ENCODE measurements at places on chromosomes 2 and 18.

DNA sequence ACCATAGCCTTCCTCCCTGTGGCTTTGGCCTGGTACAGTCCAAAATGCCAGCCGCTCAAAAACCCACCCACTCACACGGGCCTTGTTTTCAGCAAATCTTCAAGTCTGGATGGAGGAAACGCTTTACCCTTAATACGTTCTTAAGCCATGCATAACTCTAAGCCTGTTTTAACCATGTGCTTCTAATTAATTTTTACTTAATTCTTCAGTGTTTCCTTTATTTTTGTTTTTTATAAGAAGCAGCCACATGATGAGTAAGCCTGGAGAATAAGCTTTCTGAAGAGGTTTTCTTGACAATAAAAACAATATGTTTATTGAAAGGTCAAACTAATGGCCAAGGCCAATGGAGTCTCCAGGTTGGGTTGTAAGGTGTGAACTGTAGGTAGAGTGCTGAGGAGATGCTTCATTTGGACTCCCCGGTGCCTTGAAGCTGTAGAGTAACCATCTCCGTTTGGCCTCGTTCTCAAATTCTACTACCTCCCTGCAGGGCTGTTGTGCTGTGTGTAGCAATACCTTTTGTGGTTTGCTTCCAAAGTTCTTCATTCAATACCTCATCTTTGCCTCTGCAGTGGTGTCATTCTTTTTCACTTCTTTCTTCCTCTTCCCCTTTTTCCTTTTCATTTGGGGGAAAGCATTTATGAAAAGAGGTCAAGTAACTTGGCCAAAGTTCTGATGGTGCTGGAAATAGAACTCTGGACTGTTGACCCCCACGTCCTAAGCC is 113.7 kb downstream of the PRKCE start:
- DNase-seq: no peak

DNA sequence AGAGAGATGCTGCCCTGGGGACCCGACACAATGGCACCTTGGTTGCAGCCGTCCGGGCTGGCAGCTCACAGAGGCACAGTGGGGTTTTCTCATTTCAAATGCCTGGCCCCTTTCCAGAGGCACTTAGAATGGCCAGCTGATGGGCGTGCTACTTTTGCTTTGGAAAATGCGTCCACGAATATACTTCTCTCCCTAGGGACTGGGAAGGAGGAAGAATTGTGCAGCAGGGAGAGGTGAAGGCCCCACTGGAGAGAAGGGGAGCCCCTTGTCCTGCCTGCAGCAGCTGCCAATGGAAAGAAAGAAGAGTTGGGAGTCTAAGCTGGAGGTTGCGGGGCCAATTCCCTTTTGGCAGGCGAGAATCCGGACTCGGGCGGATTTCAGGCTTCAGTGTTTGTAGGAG is 1.1 kb upstream of the MAL start:
- DNase-seq: no peak

- DNase-seq: no peak
These were observed 46.2 kb downstream of the WDR75 start for GRCh38 chr2:189487283-189488007.

- DNase-seq: no peak
These were observed 1090.8 kb downstream of the BCL11A start for GRCh38 chr2:59462422-59463197.

- no peak for DNase-seq
These were observed 272.5 kb upstream of the PXDN start for GRCh38 chr2:2016651-2017311.

GRCh38 chr2:16019060-16019480 is 78.7 kb downstream of the MYCN start:
- DNase-seq: no peak

- peak; percentile 41 for DNase-seq
These were observed 124.1 kb downstream of the MMADHC start for GRCh38 chr2:149463328-149464002.

- no peak for DNase-seq
These were observed 38.5 kb upstream of the B3GNT7 start for GRCh38 chr2:231357048-231357447.

- DNase-seq: peak; percentile 15
These were observed 295.3 kb upstream of the EPAS1 start for GRCh38 chr2:46001741-46002506.

GRCh38 chr2:64295326-64296139 is 151.3 kb upstream of the PELI1 start:
- DNase-seq: no peak

DNA sequence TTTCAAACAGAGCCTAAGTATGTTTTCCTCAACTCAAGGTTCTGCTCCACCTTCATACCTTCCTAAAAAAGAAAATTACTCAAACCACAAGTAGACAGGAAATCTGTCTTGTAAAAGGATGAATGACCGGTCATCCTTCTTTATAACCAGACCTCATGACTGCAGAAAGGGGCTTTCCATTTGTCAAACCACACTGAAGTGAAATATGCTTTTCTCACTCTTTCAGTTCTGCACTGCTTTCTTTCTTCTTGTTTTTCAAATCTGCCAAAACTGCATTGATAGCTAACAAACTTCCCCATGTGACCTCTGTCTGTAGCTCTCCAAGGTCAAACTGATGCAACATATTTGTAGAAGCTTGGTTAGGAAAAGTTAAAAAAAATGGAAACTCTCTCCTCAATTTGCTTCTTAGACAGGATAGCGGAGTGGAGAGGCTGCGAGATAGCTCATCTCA is 308.9 kb upstream of the CCDC68 start:
- DNase-seq: no peak

GRCh38 chr18:69898241-69898861 is 49.3 kb downstream of the CD226 start:
- DNase-seq: no peak

DNA sequence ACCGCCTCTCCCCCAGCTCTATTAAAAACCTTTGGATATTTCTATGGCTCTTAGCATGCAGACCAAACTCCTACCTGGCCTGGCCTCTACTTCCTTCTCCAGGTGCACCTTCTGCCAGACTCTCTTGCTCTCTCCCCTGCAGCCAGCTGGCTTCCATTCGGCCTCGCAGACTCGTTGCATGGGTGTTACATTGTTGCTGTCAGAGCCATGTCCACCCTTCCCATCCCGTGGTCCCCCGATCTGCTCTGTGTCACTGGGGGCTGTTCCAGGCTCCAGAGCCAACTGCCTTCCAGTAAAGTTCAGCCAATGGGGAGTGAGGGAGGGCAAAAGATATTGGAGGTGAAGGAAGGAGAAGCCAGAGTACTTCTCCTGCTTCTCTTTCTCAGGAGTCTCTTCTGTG is 112.5 kb upstream of the LGALSL start:
- no peak for DNase-seq

GRCh38 chr18:63321291-63321690 is 1.7 kb upstream of the BCL2 start:
- DNase-seq: no peak

GRCh38 chr2:212998626-212999359 is 152.6 kb downstream of the IKZF2 start:
- DNase-seq: peak; percentile 20

DNA sequence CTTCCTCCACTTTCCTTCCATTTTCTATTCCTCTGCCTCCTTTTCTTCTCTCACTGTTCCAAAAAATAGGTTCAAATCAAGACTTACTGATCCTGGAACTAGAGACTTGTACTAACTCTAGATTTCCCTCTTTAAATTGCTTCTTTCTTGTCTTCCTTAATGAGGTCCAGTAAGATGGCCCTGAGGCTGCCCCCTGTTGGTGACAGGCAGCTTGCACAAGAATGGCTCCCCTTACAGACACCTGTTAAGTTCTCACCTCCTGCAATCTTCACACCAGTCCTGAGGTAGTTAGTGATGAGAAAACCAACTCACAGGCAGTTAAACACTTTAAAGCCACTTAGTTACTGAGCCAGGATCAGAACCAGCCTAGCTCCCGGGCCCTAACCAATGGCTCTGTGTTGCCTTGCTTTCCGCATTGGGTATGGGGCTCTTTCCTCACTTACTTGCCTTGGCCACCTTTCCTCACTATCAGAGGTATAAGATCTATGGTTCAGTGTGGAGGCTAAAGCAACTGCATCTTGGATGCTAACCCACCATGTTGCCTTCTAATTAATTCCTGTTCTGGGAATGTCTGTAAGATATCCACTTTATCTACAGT is 130.6 kb downstream of the AKAIN1 start:
- no peak for DNase-seq

DNA sequence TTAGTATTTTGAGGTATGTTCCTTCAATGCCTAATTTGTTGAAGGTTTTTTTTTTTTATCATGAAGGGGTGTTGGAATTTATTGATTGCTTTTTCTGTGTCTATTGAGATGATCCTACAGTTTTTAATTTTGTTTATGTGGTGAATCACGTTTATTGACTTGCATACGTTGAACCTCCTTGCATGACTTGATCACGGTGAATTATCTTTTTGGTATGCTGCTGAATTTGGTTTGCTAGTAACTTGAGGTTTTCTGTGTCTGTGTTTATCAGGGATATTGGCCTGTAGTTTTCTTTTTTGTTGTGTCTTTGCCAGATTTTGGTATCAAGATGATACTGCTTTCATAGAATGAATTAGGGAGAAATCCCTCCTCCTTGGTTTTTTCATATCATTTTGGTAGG is 23.9 kb downstream of the CLIP4 start:
- DNase-seq: peak; percentile 77

DNA sequence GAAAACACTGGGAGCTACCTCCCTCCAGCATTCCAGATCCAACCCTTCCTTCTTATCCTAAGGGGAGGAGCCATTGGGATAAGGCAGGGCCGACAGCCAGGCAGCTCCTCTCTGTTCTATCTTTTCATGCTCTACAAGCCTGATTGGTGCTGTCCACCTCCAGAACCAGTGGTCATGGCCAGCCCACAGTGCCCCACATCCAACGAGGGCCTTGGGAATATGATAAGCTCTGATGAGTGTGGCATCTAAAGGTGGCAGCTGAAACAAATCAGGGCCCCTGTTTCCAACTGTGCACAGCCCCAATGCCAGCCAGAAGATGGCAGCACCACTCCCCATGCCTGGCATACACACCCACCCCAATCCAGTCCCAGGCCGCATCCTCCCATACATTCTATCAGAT is 329.3 kb downstream of the C1D start:
- DNase-seq: peak; percentile 48

- no peak for DNase-seq
These were observed 175.3 kb upstream of the EPHA4 start for GRCh38 chr2:221747289-221747972.

- DNase-seq: no peak
These were observed 1150.8 kb upstream of the FANCL start for GRCh38 chr2:59391896-59392295.

DNA sequence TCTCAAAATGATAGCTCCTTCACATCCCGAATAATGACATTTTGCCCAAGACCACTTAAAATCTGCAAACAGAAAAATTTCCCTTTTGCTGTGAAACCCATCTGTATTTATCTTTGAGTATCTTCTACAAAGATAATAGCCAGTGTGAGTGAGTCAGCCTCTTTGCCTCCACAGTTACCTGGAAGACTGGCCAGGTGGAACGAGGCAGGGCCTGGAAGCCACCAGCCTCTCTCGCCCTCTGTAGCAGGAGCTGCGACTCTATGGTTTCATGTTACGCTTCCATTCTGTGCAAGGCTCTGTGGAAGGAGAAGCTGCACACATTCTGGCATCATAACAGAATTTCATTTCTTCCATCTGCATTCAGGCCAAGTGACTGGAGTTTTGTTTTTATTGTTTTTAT is 9.5 kb downstream of the ELP2 start:
- no peak for DNase-seq

GRCh38 chr2:37020887-37021796 is 54.8 kb upstream of the STRN start:
- no peak for DNase-seq

DNA sequence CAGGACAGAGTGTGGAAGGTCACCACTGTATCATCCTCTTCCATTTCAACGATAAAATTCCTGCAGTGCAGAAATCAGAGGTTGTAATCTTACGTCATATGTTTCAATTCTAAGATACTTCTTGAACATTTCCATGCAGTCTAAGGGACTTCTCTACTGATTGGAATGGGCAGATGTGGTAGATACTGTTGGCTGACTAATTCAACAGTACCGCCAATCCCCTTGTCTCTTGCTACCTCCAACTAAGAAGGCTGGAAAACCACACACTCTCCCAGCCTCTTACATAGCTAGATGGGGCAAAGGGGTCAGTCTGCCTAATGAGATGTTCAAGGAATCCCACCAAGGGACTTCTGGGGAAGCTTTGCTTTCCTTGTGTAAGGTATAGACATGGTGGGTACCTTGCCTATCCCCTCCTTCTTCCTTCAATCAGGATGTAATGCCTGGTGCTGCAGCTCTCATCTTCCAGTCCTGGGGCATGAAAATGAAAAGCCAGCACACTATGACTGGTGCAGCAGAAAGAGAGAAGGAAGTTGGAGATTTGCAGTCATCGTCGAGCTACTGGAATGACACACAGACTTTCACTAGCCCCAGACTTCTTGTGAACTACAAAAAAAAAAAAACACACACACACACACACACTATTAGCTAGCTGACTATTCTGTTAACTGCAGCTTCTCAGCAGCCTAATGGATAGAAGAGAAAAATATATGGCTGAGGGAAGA is 84.1 kb downstream of the ALPK2 start:
- no peak for DNase-seq

- no peak for DNase-seq
These were observed 26.8 kb upstream of the NARS1 start for GRCh38 chr18:57648414-57648813.

DNA sequence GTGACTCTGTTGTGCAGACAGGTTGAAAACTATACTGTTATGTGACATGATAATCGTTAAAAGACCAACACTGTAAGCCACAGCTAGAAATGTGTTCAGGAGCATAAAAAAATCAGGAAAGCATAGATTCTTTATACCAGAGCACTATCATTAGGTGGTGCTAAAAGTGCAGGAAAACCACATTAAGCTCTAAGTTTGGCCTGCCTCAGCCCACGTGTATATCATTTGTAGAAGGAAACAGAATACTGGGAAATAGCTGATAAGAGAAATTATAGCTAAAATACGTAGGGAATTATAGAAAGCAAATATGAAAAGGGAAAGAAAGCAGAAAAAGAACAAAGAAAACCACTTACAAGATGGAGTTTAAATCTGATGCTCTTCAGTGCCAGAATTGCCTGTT is 26.5 kb upstream of the C2orf74 start:
- DNase-seq: peak; percentile 32

DNA sequence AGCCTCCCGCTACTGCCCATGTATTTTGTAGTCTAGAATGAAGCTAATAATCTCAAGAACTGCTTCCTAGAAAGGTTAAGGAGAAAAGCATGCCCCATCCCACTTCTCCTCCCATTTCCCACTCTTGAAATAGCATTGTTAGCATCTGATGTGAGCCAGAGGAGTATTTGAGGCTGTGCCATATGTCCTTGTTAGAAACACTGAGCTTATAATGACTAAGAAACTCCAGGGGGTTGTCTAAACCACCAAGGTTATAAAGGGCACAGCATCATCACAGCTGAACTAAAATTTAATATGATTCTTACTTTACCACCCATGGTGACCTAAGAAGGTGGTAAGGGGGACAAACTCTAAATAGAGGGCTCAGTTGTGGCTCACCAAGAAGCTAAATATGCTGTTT is 16.6 kb downstream of the TSPYL6 start:
- peak; percentile 91 for DNase-seq

GRCh38 chr2:121705958-121706357 is 30.7 kb downstream of the NIFK start:
- no peak for DNase-seq

Data from EL (cell line).